T-helper 17 cell (primary cell): ENCODE measurements at places on chromosomes 3 and 15. TPM values are rescaled to one million over a fixed set of nuclear protein-coding genes. Genes with fewer than 3 reads are reported as not detected.

- no peak for DNase-seq
Measured at GRCh38 chr3:169387751-169388696, 275.5 kb downstream of the MECOM start.

Gene GPR27
- total RNA-seq: 1.0 TPM

DNA sequence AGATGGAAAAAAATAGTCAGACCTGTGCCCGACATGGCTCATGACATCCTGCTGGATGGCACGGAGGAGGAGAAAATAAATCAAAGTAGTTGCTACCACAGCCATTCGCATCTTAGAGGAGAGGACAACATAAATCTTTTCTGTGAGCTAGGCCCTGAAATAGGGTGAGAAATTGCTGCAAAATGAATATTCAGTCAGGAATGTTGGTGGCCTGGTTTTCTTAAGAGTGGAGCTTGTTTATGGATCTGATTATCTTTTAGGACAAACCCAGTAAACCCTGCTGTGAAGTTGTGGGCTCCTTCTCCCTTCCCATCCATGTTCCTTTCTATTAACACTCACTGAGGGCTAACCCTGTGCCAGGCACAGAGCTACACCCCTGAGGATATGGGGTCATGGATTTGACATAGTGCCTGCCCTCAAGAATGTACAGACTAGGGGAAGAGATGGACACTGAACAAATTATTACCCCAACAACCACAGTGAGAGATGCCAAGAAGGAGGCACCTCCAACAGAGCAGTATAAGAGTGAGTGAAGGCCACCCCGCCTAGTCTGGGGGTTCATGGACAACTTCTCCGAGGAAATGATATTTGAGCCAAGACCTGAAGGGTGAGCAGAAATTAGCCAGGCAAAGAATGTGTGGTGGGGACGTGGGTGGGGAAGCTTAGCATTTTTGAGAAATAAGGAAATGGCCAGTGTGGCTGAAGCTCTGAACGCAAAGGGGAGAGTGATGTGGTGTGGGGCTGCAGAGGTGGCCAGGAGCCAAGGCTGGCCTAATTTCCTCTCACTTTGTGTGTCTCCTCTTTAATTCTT lies 68.9 kb upstream of the ARL8B start:
- no peak for DNase-seq

GRCh38 chr3:157375342-157375986 lies 61.2 kb upstream of the PTX3 start:
- no peak for DNase-seq

- DNase-seq: no peak
Measured at GRCh38 chr3:152200476-152201420, 68.0 kb upstream of the MBNL1 start.

DNA sequence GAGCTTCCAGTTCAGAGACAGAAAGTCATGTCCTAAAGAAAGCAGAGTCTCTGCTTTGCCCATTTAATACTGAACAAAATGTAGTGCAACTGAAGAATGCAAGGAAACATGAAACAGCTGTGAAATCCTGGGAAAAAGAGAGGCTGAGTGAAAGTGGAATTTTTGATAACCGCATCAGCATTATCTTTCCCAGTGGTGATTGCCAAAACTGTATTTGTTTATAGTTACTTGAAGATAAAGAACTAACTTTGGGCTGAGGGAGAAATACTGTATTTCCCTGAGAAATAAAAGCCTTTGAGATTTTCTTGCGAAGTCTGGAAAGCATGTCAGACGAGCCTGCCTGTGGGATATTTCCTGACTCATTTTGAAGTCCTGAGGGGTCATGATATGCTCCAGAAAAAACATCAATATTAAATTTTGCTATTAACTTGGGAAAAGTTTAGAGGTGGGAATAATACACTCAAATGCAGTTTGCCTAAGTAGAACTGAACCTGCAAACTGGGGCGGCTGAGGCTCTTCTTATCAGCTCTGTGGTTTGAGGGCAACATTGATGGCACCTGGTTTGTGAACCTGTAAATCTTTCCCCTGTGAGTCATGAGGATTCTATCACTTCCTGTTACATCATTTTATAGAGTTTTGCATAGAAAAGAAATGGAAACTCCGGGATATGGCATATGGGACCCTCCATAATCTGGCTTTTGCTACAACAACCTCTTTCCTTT lies 855.3 kb downstream of the MCTP2 start:
- DNase-seq: no peak

Gene RETNLB
- not detected for total RNA-seq

- no peak for DNase-seq
Measured at GRCh38 chr3:149534671-149535332, 60.3 kb downstream of the TM4SF4 start.

Gene ADGRG7
- not detected for total RNA-seq

Gene SKOR1
- total RNA-seq: 2.7 TPM

Gene A4GNT
- not detected for total RNA-seq

Gene RBMS3
- total RNA-seq: 0.37 TPM

- DNase-seq: no peak
Measured at GRCh38 chr15:94403331-94403730, 172.0 kb downstream of the MCTP2 start.

Gene ISLR
- not detected for total RNA-seq

Gene GOLGA8M
- 1.0 TPM for total RNA-seq

Gene GOLGA6L9
- 3.0 TPM for total RNA-seq

Gene STAB1
- total RNA-seq: 4.9 TPM

Gene DAZL
- total RNA-seq: not detected

DNA sequence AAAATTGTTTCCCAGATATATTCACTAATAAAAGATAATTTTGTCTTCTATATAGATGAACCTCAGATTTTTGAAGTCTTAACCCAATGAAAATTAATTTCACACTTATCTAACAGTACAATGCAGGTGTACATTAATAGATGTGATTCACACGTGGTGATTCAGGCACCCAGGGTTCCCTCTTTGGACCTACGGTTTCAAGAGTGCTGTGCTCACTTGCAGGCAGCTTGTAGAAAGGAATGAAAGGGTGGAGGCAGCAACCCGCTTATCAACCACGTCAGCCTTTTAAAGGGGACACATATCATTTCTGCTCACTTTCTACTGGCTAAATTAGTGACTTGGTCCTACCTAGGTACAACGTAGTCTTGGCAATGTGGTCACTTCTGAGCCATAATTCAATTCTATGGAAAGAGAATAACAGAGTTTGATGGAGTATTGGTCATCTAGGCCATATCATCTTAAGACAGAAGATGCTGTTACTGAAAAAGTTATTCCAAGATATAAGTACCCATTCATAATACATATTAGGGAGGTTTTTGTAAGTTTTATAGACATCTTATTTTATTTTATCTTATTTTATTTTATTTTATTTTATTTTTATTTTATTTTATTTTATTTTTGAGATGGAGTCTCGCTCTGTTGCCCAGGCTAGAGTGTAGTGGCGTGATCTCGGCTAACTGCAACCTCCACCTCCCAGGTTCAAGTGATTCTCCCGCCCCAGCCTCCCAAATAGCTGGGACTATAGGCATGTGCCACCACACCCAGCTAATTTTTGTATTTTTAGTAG lies 37.9 kb downstream of the ACP3 start:
- DNase-seq: no peak

Gene PIGZ
- total RNA-seq: 0.89 TPM

DNA sequence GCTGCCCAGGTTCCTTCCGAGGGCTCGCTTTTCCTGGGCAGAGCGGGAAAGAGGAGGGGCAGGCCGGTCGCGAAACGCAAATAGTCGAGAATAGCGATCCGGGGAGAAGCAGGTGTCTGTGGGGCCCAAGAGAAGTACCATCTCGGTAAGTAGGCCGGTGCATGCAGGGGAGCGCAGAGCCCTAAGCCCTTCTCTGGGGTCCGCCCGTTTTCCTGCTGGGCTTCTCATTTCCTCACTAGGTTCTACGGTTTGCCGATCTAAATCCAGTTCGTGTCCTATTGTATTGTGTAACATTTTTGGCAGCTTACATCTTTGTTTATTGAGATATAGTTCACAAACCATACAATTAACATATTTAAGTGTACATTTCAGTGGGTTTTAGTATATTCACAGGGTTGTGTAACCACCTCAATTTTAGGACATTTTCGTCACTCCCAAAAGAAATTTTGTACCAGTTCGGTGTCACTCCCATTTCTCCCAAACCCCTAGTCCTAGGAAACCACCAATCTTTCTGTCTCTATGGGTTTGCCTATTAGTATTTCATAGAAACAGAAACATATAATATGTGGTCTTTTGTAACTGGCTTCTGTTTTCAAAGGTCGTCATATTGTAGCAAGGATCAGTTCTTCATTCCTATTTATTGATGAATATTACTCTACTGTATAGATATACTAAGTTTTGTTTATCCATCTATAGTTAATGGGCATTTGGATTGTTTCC lies 6.8 kb upstream of the TRIM69 start:
- DNase-seq: no peak

GRCh38 chr3:44554626-44555592 lies at the start of gene ZKSCAN7:
TSS of gene ZKSCAN7 (plus strand) at chr3:44555193. CDS start at chr3:44557048, 1,855 bp downstream.
- no peak for DNase-seq

Gene GOLGA6A
- total RNA-seq: not detected

GRCh38 chr3:109384164-109384563 lies 46.8 kb upstream of the DPPA4 start:
- no peak for DNase-seq
